ENCODE measurements at places on chromosomes 11 and 22. TPM values are rescaled to one million over a fixed set of nuclear protein-coding genes. Genes with fewer than 3 reads are reported as not detected.

GRCh38 chr11:42806191-42806590, 505.6 kb upstream of the API5 start:
- DNase-seq, result no peak

- no peak for DNase-seq
These were observed at the start of gene CD6 for GRCh38 chr11:60971520-60971919. Gene CD6 (plus strand): TSS chr11:60971680. CDS start chr11:60971866, 186 bp downstream.

DNA sequence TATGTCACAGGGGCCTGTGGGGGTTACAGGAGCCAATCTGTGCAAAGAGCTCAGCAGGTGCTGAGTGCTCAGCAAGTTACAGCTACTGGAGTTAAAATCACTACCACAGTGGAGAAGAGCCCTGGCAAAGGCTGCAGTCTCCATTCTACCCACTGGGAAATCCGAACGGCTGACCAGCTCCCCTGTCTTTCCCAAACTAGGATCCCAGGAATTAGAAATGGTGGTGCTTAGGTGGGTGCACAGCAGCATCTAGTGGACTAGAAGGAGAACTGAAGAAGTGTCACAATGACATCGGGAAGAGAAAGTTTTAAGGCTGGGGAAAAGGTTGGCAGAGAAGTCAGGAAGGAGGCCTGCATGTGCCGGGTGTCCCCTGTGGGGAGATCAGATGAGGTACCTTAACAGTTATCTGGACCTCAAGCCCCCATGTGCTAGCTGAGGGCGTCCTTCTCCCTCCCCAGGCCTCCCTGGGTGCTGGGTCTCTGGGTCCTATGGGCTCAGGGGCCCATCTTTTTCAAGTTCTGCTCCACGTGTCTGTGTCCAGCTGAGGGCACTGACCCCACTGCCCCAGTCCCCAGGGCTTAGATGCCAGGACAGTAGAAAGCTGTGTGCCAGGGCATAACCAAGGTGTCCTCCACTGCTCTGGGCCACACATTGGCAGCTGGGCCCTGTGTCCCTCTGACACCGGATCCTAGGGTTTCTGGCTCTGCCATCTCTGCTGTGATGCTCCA, 1.9 kb downstream of the PIWIL3 start:
- DNase-seq, result peak; percentile 21

DNA sequence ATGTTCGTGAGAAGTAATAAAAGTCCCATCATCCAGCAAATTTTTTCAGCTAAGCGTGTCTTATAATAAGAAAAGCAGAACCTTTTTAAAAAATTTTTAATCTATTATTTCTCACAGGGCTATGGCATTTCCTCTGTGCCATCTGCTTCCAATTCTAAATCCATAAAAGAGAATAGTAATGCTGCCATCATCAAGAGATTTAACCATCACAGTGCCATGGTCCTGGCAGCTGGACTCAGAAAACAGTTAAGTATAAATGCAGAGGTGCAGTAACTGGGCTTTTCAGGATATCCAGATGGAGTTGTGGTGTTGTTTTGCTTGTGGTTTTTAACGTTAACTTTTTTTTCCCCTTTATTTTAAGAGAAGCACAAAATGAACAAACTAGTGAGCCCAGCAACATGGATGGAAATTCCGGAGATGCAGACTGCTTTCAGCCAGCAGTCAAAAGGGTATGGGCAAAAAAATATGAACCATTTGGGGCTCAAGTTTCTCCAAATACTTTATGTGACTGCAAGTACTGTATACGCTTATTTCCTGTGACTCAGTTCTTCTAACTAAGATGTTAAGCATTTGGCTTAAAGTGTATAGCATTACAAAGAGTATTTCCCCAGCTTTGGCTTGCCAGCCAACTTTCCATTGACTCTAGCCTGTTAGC, 25.2 kb downstream of the GTF2H1 start:
- DNase-seq, result no peak

GRCh38 chr22:20569059-20570058, 61.9 kb downstream of the MED15 start:
- DNase-seq, result no peak

DNA sequence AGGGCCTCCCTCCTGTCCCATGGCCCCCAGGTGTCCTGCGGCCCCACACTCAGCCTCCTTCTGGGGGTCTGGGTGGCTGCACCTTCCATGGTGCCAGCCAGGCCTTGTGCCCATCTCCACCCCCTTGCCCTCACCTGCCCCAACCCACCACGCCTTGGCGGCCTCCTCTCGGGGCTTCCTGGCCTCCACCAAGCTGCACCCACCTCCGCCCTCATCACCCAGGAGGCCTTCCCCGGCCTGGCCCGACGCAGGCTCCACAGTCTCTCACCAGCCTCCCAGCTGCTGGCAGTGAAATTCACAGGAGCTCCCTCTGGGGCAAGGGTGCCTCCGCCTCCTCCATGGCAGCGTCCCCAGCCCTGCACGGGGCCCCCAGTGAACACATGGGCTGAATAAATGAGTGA, 35.9 kb upstream of the WNT7B start:
- DNase-seq, result no peak

DNA sequence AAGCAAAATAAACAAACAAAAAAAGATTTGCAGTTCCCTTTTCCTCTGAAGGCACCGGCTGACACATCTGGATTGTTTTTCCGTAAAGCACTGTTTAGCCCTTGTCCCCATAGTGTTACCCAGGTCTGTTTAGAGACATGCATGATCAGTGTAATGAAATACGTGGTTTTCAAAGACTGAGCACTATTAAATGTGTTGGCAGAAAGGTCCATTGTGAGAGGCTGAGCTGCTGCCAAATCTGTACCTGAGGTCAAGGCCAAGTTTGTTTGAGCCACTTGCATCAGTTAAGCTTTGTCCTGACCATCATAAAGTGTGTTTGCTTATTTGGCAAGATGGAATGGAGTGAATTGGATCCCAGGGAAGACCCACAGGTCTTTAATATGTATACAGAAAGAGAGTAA, 26.3 kb downstream of the CTR9 start:
- no peak for DNase-seq

GRCh38 chr22:25814685-25815084, 72.7 kb downstream of the MYO18B start:
- DNase-seq, result no peak

DNA sequence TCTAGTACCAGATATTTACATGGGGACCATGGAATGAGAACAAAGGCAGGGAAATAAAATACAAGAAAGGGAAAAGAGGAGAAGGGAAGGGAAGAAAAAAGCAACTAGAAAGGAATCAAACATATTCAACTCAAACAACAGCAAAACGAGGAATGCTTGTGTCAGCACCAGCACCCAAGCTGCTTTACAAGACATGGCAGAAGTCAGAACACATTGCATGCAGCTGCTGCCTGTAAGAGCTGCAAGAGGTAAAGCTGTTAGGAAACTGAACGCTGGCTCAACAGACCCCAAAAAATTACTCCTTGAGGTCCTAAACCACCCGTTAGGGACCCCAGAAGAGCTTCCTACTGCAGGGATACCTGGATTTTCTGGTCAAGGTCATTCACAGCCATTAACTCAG, 296.9 kb downstream of the OPCML start:
- DNase-seq, result no peak

GRCh38 chr22:28424427-28425080, 255.1 kb downstream of the TTC28 start:
- DNase-seq, result no peak

DNA sequence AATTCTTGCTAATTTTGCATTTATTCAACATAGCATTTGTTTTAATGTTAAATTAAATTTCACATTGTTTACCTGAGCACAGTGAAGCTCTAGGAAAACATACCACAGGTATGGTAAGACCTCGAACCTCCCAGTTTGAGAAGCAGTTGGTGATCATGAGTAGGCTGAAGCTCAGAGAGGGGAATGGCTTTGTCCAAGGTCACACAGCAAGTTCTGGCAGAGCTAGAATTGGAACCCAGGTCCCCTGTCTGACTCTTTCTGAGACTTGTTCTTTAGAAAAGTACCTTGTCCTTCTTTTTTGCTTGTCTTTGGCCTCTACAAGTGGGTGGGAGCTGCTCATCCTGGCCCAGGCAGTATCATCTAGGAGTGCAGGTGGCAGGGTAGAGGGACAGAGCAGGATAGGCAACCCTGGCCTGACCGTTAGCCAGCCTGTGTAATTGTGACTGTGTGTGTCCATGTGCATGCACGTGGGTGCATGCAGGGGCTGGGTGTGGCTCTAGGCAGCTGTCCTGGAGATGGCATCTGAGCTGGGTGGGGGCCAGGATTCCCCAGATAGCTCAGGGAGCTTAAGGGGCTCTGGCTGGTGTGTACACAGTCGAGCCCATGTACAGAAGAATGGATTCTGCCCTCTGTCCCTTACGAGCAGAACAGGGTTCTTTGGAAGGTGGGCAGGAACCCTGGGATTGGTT, 21.6 kb downstream of the PHLDB1 start:
- DNase-seq, result no peak

GRCh38 chr11:119872611-119873310, 143.8 kb upstream of the NECTIN1 start:
- DNase-seq, result no peak

- DNase-seq, result no peak
These were observed 217.8 kb downstream of the NELL1 start for GRCh38 chr11:20887137-20887536.

DNA sequence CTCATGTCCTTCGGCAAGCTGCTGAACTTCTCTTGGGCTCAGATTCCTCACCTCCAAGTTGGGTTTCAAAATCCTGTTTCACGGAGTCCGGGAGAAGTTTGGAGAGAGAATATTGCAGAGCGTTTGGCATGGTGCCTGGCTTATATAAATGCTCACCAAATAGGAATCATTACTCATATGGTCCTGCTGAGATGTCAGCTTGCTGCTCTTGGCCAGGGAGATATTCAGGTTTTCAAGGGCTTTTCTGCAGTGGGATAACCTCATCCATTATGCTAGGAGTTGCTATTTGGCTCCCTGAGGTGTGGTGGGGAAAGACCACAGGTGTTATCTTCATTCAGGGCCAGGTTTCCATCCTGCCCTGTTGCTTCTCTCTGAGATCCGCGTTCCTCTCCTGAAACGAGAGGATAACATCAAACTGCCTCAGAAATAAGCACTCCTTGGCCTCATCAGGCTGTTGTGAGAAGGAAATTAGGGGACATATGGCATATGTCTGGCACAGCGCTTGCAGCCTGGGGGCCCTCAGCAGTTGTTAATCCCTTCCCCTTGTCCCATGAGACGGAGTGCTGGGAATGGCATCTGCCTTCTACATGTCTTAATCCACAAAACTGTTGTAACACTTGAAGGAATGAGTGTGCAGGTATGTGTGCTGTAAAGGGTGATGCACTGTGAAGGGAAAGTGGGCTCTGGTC, 29.9 kb upstream of the ACER3 start:
- no peak for DNase-seq

DNA sequence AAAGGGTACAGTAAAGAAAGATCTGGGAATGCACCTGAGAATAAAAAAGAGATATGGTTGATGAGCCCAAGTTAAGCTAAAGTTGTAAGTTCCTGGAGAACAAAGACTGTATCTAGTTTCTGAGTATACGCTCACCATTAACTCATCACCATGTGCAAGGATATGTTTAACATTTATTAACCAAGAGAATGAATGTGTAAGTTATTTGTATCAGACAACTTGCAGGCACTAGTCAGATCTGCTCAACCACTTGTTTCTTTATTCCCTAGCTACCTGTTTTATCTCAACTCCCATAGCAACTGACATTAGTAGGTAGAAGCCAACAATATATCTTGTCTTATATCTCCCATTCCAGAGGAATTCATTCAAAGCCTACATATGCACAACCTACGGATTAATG, 74.9 kb upstream of the KCNA4 start:
- no peak for DNase-seq

DNA sequence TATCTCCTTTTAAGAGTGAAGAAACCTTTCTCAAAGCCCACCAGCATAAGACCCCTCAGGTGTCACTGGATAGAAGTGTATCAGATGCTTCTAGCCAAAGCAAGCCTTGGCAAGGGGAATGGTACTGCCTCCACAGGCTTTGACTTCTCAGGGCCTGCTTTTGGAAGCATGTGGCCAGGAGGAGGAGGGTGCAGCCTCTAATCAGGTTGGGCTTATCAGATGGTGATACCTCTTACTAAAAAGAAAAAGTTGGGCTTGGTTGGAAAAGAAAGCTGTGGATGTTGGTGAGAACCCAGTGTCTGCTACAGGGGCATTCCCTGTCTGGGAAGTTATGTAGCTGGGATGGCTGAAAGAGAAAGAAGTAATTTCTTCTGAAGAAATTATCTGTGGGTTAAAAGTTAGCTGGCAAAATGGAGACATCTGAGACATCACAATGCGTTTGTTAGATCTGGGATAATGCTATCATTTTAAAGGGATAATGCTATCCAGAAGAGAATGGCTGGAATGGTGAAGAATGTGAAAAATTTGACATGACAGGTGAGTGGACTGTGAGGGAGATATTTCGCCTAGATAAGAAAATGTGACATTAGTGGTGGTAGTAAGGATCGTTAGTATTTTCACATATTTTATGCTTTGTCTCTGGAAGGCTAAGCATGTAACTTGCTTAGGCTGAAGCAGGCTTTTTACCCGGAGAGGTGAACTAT, 7.2 kb downstream of the APLP2 start:
- no peak for DNase-seq

GRCh38 chr11:106523921-106524320, 446.5 kb downstream of the AASDHPPT start:
- no peak for DNase-seq

DNA sequence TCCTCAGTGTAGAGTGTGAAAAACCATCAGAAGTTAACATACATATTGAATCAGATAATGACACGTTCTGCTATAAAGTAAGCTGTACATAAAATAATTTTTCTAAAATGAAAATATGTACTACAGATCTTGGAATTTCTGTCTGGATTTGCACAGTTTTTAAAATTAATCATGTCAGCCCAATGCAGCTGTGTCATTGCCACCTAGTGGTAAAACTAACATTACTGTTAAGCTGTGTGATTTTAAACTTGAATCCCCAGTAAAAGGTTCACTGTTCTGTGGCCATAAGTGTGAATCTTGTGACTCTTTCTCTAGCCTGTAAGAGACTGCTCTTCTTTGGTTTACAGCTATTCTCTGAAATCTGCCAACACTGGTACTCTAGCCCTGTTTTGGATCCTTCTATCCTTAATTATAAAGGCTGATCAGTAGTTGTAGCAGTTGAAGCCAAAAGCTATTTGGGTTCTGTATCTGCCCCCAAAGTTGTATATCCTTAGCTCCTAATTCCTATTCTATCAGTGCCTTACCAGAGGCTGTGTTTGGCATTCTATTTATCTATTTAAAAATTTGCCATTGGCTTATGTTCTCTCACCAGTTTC, 4.0 kb downstream of the JRKL start:
- DNase-seq, result peak; percentile 15

ZNF202 gene
- polyA plus RNA-seq, result 18.2 TPM

GLB1L2 gene
- polyA plus RNA-seq, result 23.3 TPM

NPAS4 gene
- 0.06 TPM for polyA plus RNA-seq

FOLR2 gene
- polyA plus RNA-seq, result 9.7 TPM

PATZ1 gene
- polyA plus RNA-seq, result 72.1 TPM

All from right renal cortex interstitium (tissue), 3 donors.